ENCODE measurements at places on chromosomes 4 and X.

- DNase-seq, result no peak
These were observed 4.3 kb downstream of the ARHGAP4 start for GRCh38 chrX:153921511-153922446.

DNA sequence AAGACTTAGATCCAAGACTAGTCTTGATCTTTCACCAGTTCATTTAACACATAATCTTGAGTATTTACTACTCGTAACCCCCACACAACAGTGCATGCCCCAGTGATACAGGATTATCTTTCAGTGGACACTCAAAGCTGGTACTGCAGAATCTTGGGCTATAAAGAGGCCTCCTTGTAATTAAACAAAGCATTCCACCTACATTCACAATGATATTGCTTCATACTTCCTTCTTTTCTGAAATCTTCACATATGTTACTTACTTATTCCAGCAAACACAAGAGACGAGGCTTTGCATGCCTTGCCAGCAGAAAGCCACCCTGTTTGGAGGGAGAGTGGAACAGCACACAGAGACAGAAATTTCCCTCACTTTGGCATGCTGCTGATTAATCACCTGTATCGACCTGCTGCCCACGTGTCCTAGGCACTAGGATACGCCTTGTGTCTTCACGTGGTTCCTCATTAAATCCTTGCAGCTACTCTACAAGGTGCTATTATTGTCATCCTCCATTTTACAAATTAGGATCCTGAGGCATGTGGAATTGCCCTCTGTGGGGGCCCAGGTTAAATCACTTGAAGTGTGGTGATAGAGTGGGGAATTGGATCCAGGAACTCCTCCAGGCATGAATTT is 77.3 kb downstream of the FAM184B start:
- DNase-seq, result no peak

DNA sequence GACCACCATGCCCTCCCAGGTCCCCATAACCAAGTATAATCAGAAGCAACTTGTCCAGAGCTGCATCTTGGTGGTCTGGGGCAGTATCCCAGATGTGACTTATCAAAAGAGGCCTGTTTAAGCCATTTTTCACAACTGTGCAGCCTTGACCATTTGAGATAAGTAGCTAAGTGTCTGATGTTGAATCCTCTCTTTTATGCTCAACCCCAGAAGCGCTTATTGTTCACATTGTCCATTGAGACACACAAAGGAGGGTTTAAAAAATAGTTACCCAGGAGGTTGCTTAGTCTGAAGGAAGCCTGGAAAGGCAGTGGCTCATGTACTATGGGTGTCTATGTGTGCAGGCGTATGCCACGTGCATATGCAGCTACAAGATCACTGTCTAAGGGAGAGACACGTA is 27.0 kb downstream of the ENPP6 start:
- no peak for DNase-seq

DNA sequence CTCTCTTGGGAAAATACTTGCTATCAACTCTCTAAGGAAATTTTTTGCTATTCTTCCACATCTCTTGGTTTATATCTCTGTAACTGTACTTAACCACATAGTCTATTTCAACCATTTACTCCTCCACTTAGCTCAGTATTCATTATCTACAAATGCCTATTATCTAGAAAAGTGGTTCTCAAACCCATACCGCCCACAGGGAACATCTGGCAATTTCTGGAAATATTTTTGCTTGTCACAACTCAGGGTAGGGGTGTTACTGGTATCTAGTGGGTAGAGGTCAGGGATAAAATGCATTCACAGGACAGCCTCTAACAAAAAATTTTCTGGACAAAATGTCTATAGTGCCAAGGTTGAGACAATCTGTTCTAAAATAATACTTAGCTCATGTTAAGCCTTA is 14.4 kb downstream of the ATRX start:
- no peak for DNase-seq

- no peak for DNase-seq
These were observed 10.8 kb downstream of the ZFP42 start for GRCh38 chr4:188006285-188006848.

DNA sequence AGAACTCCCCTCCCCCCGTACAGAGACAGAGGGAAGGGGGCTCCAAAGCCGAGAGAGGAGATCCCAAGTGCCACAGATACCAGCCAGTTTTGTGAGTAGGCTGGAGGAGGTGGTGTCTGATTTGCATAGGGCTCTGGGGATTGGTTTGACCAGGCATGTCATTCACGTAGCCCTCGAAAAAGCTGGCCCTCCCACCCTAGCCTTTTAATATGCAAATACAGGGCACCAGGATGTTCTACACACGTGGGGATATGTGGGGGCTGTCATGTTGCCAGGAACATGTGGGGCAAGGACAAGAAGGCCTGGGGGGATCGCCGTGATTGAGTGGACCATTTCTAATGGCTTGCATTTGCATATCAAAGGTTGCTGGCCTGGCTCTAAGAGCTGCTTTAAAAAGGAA is 272.9 kb downstream of the PPP1R2C start:
- peak; percentile 75 for DNase-seq

DNA sequence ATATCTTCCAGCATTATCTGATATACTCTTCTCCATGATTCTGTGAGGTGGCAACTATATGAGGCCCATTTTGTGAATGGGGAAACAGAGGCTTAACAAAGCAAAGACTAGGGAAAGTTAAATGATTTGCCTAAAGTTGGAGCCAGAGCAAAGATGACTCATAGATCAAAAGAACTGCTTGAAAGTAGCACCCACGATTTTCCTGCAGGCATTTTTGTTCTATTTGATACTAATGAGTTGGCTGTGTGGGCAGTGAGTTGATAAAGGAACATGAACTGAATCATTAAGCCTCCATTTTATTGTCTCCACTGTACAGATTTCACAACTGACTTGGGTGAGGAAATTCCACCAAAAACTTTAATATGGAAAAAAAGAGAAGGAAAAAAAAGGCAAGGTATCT is 138.9 kb upstream of the IGFBP7 start:
- no peak for DNase-seq

Measured in H9 (cell line).